Right renal pelvis (tissue), 4 donors: ENCODE measurements at places on chromosomes 3 and 15.

- no peak for DNase-seq
These were observed 94.2 kb downstream of the ADAMTS17 start for GRCh38 chr15:100247228-100248225.

DNA sequence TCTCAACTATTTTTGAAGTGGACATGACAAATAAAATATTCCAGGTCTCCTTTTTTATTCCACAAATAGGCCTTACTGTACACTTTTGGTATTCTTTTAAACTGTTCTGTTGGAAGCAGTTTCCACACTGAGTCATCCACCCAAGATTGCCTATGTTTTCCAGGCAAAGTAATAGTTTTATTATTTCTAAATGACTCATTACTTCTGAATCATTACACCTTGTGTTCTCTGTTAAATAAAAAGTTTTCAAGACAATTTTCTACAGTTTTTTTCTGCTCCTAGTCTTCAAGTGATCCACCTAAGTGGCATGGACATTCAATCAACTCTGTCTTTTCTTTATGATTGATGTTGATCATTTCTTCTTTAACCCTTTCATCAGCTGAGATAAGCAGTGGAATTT, 26.5 kb downstream of the PPP2R3A start:
- DNase-seq: no peak

DNA sequence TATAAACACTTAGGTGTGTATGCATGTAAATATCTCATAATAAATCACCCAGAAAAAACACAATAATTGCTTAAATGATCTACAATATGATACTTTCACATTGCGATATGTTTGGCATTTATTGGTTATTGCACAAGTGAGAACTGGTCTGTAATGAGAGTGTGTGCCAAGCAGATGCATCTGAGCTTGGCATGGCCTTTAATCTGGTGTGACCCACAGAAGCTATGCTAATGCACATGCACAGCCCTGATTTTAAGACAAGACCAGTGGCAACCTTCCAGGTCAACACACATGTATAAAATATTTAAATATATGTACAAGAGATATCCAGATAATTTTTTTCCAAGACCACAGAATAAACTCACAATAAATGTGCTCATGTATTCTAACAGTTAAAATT, 42.7 kb downstream of the C2CD4A start:
- DNase-seq: no peak

- DNase-seq: no peak
These were observed 356.2 kb downstream of the SV2B start for GRCh38 chr15:91456251-91456718.

- no peak for DNase-seq
These were observed 11.7 kb downstream of the MYO5A start for GRCh38 chr15:52517014-52517413.

GRCh38 chr3:76442374-76442915, 597.5 kb upstream of the ROBO2 start:
- no peak for DNase-seq

DNA sequence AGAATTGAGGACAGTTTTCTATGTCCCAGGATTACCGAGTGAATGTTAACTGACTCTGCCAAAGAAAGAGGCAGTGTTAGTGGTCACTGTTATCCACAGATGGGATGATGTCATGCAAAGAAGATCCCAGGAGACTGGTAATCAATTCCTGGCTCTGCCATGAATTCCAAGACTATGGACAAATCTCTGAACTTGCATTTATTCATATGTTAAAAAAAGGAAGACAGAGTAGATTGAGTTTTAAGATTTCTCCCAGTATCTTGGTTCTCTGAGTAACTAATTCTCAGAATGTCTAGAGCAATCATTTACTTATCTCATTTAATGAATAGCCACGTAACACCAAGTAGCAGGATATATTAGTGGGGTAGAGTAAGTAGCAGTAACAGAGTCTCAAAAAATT, 11.5 kb upstream of the MAP3K13 start:
- no peak for DNase-seq

DNA sequence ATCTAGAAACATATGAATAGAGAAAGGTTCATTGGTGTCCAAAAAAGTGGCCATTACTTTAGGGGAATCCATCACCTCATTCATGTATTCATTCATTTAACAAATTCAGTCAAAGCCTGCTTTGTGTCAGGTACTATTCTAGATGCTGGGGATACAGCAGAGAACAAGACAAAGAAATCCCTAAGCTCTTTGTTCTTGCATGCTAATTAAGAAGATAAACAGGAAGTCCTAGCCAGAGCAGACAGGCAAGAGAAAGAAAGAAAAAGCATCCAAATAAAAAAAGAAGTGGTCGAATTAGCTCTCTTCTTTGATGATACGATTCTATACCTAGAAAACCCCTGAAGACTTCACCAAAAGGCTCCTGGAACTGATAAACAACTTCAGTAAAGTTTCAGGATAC, 12.4 kb upstream of the ZMAT3 start:
- DNase-seq: no peak

DNA sequence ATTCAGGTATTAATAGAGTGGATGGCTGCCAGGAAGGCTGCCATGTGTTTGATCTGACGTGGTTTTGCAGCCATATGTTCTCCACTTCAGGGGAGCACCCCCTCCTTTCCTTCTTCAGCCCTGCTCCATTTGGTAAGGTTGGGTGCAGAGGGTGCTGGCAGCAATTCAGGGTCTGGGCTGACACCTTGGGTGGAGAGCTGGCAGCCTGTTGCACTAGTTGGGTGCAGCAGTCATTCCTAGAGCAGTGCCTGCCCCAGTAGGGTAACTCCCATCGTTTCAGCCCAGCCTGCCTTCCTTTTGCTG, 1.5 kb downstream of the TYRO3 start:
- DNase-seq: no peak

DNA sequence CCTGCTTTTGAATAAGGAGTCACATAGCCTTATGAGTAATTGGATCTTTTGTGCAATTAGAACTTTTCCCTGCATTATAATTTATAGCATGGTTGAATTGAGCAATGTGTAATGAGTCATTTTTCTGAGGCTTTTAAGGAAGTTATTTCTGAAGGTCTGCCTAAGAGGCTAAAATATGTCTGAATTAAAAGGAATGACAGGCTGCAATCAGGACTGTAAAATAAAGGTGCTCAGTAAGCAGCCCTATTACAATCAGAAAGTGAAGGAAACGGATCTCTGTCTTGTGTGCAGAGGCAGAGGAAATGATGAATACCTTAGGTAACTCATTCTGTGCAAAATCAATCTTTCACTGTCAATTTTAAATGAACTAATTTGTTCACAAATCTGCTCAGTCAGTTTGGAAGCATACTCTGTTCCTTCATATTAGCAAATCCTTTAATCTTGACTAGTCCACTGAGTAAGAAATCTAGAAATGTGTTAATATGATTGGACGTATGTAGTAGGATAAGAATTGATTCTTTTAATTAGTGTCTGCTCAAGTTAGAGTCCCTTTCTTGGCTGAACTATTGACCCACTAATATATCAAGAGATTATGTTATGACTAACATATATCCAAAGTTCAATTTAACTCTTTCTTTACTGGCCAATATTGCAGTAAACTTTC, 290.1 kb downstream of the ZIC1 start:
- no peak for DNase-seq

- DNase-seq: no peak
These were observed 52.7 kb downstream of the NFKBIZ start for GRCh38 chr3:101902041-101902440.

- DNase-seq: no peak
These were observed 14.7 kb upstream of the SYNM start for GRCh38 chr15:99090011-99090699.

GRCh38 chr3:103787164-103787871, 1352.5 kb downstream of the ZPLD1 start:
- no peak for DNase-seq

DNA sequence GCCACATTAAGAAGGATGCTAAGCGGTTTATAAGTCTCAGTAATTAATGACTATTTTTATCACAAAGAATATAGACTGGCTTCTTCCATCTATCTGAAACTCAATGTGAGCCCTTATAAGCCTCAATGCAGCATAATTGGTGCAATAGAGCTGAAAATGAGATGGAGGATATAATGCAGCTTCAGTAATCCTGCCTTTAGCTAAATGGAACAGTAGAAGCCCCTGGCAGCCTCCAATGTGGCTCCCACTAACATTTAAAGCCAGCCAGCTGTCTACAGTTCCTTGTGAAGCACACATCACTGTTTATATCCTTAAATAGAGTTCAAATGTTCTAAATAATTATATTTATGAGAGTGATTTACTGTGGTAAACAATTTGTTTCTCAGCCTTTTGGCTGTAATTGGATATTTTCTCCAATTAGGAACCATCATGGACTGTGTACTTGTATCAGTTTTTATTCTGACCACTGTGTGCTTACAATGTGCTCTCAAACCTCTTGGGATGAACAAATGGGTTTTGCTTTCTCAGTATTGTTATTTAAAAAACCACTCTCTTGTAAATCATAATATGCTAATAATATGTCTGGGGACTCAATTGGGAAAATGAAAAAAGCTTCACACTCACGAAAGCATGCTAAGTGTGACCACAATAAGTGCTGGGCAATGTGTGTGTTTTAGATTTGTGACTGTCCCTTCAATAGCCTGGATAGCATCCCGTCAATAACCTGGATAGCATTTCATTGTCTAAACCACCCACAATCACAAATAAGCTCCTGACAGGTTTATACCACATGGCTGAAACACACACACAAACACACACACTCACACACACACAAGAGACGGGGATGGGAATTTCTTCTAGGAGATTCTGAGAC, 366.6 kb downstream of the GBE1 start:
- DNase-seq: no peak

GRCh38 chr3:30680789-30681648, 74.6 kb downstream of the TGFBR2 start:
- DNase-seq: no peak

DNA sequence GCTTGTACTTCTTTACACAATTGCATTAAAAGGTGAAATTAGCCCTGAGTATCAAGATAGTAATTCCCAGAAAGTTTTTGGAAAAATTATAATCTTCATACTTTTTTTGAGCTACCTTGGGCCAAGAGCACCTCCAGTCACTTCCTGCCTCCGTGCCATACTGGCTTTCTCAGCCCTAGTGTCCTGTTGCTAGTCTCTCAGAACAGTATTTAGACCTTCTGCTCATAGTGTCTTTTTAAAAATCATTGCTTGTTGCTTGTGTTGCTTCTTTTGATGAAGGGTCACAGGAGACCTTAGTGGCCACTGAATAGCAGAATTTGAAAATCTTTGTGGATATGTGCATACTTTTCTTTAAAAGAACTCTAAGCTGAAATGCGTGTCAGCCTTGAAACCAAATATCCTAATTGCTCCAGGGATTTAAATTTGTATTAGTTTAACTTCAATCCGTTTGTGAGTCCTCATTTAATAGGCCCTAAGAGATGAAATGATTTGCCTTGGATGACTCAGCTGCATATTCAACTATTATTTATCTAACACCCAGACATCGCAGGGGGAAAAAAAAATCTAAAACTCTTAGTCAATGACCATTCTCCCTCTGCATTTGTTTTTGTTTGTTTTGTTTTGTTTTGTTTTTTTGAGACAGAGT, 29.1 kb upstream of the LXN start:
- DNase-seq: no peak

GRCh38 chr15:76994001-76994400, 925 bp upstream of the PSTPIP1 start:
- no peak for DNase-seq

GRCh38 chr3:46130631-46131310, 77.3 kb downstream of the CCR1 start:
- no peak for DNase-seq

DNA sequence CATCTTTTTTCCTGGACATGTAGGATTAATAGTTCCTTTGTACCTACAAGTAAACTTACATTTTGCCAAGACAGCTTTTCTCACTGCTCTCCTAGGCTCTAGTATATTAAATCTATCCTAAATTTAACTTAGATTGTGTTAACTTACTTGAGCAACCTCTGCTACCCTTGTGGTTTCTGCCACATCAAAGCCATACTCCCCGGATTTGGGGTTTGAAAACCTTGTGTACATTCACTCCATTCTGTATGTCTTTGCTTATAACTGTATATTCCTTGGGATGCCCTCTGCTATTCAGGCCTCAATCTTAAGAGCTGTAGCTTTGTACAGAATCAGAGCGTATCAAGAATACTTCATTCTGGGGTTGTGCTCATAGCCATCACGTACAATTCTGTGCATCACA, 60.4 kb downstream of the ARIH1 start:
- no peak for DNase-seq

DNA sequence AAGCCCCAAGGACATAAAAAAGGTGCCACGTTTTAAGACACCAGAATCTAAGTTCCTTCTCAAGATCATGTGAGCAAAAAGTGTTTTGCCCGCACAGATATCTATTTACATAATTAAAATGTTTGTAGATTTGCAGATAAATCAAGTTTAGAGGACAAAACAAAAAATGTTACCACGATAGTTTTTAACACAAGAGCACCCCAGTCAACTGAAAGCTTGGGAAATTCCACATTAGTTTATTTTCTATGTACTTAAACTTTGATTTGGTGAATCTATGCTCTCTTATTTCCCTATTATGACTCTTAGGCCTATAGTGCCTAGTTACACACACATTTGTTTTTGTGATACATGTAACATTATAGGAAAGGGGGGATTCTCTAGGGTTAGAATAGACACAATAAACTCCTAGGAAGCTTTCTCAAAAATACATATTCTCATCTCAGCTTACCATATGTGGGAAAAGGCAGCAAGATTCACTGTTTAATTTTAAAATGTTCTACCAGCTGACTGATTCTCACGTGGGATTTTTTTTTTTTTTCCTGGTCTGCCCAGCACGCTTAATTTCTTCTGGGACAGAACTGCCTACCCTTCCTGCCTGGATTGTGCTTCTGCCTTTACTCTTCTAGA, 8.4 kb upstream of the LEKR1 start:
- DNase-seq: no peak

GRCh38 chr3:128123156-128123537, 465 bp downstream of the RUVBL1 start:
- DNase-seq: no peak

GRCh38 chr15:37093480-37094332, 6.6 kb downstream of the MEIS2 start:
- no peak for DNase-seq

- no peak for DNase-seq
These were observed 27.9 kb upstream of the GP9 start for GRCh38 chr3:129032716-129033115.

GRCh38 chr15:77584201-77584600, 48.5 kb downstream of the LINGO1 start:
- DNase-seq: no peak

GRCh38 chr3:28547677-28548076, 199.1 kb upstream of the AZI2 start:
- DNase-seq: peak; percentile 13
